ENCODE measurements at places on chromosomes 6 and 20.
A peak's percentile ranks its signal among the peaks of the same experiment; 100 is the strongest.

- no peak for DNase-seq
Measured at GRCh38 chr20:15494851-15495250, 1078.4 kb downstream of the KIF16B start.

GRCh38 chr6:94636780-94637385 lies 940.5 kb upstream of the MANEA start:
- DNase-seq, result no peak

DNA sequence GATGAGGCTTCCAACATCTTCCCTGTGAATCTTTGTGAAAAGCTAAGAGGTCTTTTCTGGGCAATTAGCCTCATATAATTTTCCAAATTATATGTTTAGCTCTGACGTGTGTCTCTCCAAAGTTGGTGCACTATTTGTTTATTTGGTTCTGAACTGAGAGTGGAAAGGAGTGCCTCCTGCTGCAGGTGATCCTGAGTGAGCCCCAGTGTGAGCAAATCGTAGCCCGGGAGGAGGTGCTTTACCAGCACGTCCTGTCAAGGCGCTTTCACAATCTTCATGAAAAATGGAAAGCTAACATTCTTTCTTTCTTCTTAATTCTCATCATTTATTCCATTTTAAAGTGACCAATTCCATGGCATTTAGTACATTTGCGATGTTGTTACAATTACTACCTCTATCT lies 231.9 kb downstream of the BMP2 start:
- DNase-seq, result no peak

- DNase-seq, result no peak
Measured at GRCh38 chr6:7546896-7547295, 5.4 kb downstream of the DSP start.

DNA sequence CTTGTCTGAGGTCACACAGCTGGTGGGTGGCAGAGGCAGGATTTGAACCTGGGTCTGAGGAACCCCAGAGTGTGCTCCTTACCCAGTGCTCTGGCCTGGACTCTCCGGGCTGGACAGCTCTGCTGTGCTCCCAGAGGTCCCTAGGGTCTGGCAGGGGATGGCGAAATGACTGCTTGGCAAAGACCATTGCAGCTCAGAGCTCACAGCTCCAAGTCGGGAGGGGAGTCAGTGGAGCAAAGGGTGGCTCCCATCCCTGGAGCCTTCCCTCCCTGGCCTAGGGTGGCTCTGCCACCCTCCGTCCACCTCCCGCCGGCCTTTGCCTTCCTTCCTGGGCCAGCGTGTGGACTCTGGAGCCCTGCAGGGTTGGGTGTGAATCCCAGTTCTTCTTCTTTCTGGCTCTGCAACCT lies 17.5 kb downstream of the CEBPB start:
- DNase-seq, result no peak

DNA sequence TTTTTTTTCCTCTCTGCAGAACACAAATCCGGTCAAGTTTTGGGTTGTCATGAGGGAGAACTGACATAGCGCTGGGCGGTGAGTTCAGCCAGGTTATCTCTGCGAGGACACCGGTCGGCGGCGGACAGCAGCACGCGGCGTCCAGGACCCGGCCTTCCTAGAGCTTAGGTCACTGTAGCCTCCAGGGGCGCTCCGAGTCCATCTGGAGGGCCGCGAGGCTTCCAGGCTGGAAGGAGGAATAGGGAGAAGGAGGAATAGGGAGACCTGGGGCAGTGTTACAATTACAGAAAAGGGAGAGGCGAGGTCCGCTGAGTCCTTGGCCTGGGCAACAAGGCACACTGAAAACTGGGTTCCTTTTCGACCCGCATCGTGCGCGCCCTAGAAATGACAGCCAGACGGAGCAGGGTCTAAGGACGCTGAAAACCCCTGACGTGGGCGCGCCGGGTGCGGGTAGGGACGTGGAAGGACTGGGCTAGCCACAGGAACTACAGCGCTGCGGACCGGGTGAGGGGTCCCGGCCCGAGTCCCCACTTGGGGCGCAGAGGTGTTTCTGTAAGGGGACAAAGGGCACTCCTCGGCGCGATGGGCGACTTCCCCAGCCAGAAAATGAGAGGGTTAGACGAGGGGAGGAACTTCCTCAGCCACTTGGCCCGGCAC lies 536 bp upstream of the FNDC1 start:
- DNase-seq, result no peak

DNA sequence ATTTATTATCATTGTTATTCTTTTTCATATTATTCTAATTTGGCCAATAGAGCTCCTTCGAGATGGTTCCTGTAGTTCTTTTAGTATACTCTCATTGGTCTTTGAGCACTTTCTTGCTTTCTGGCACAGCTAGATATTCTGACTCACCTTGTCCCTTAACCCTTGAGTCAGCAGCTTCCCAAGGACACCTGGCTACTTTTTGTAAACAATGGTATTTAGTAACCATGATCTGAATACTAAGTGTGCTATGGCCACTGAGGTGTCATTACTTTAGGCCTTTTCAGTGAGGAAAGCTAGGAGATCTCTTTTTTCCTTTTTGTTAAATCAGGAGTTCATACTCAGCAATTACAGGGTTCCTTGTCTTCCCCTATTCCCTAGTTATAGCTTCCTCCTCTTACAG lies 126.5 kb upstream of the CITED2 start:
- DNase-seq, result no peak

- no peak for DNase-seq
Measured at GRCh38 chr6:40733290-40733689, 146.1 kb upstream of the LRFN2 start.

- DNase-seq, result peak; percentile 20
Measured at GRCh38 chr6:125749173-125749864, at the start of gene HEY2. Gene HEY2, plus strand, starts transcription at chr6:125749632. Its CDS starts 145 bp downstream, at chr6:125749777.

GRCh38 chr6:17474289-17474688 lies 80.9 kb downstream of the CAP2 start:
- DNase-seq, result no peak

GRCh38 chr6:73452107-73452461 lies at the start of gene CGAS:
Gene CGAS, minus strand, starts transcription at chr6:73452297. Its CDS starts 116 bp downstream, at chr6:73452181.
- peak; percentile 28 for DNase-seq

DNA sequence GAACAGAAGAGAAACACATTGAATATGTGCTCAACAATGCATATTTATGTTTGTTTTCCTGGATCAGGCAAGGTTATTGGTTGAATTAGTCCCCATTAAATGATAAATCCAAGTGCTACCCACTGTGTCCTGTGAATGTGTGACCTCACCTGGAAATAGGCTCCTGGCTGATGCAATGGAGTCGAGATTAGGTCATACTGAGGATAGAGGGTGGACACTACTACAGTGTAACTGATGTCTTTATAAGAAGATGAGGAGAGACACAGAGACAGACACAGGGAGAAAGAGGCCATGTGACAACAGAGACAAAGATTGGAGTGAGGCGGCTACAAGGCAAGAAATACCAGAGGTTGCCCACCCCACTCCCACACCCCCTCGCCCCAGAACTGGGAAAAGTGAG lies 559.3 kb downstream of the C6orf118 start:
- no peak for DNase-seq

- DNase-seq, result no peak
Measured at GRCh38 chr20:58322083-58322482, 12.6 kb downstream of the RAB22A start.

Data from GM04503 (cell line).